Smooth muscle cell of the coronary artery (primary cell): ENCODE measurements at places on chromosomes 4 and X. TPM values are rescaled to one million over a fixed set of nuclear protein-coding genes. Genes with fewer than 3 reads are reported as not detected.

NMU gene
- total RNA-seq = 0.15 TPM in 1 of 2 replicates, not detected in the other

TMEM35A gene
- 8.0 and 13.2 TPM in 2 replicates for total RNA-seq

PABPC1L2B gene
- not detected in 2 replicates for total RNA-seq

HPGD gene
- 0.60 TPM in 1 of 2 replicates, not detected in the other for total RNA-seq

TXK gene
- total RNA-seq = 0.08 TPM in 1 of 2 replicates, not detected in the other

ARR3 gene
- total RNA-seq = not detected in 2 replicates

F9 gene
- not detected in 2 replicates for total RNA-seq

CD38 gene
- not detected in 2 replicates for total RNA-seq

JCHAIN gene
- 1.1 TPM in 1 of 2 replicates, not detected in the other for total RNA-seq

PGAM4 gene
- total RNA-seq = not detected in 2 replicates

IL21 gene
- not detected in 2 replicates for total RNA-seq

NHS gene
- total RNA-seq = 0.94 and 3.4 TPM in 2 replicates

CYTL1 gene
- 0.15 and 2.5 TPM in 2 replicates for total RNA-seq

MXD4 gene
- 34.5 and 65.7 TPM in 2 replicates for total RNA-seq
